ENCODE measurements at places on chromosomes 11 and 22.

- no peak overlapping the region for H3K4me3 ChIP-seq
- no peak overlapping the region for H3K27ac ChIP-seq
- DNase-seq: no peak
These were observed 68.9 kb downstream of the NECTIN1 start for GRCh38 chr11:119659971-119660723.

DNA sequence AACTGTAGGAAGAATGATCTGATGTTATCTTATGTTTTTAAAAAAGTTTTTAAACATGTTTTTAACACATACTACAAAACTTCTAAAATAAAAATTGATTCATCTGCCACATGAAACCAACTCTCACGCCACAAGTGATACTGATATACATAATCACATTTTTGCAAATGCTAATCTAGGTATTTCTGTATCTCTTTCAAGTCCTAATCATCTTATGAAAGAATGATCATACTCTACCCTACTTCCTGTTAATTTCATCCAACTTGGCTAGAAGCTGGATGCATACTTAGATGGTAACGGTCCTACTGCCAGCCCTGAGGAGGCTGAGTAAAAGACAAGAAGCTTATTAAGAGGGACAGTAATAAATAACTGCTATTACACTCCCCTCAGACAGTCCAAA is 19.2 kb downstream of the THAP12 start:
- H3K27ac ChIP-seq: no peak overlapping the region
- DNase-seq: no peak
- H3K4me3 ChIP-seq: no peak overlapping the region
- peaks cover 15% of the 10 kb centered on the region for H3K4me1 ChIP-seq
- H3K36me3 ChIP-seq: peaks cover 56% of the 10 kb centered on the region

- H3K27me3 ChIP-seq: no peaks in the 10 kb centered on the region
- H3K36me3 ChIP-seq: peaks cover 51% of the 10 kb centered on the region
- H3K4me3 ChIP-seq: no peak overlapping the region
- H3K27ac ChIP-seq: no peak overlapping the region
- no peak for DNase-seq
These were observed 26.6 kb downstream of the KCNQ1OT1 start for GRCh38 chr11:2673250-2673610.

DNA sequence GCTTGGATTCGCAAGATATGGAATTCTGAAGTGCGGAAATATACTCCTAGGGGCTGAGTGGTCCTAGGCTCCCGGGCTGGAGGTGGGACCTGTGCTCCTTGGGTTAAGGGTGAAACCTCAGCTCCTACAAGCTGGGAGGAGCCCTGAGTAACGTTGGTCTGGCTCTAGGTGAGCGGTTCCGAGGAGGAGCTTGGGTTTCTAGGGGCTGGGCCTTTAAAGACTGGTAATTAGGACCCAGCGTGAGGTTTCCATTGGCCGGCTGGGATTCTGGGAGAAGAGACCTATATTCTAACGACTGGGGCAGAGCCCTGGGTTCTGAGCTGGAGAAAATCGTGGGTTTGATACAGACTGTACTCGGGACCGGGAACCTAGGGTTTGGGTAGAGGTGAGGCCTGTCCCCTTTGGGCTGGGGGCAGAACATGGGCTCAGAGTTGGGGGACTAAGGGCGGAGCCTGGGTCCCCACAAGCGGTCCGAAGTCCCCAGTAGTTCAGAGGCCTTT is 882 bp upstream of the MAP4K2 start:
- peak overlapping the region; percentile 39 for H3K27ac ChIP-seq
- no peaks in the 10 kb centered on the region for H3K27me3 ChIP-seq
- peak overlapping the region; percentile 55 for H3K4me3 ChIP-seq
- peaks cover 62% of the 10 kb centered on the region for H3K4me1 ChIP-seq
- DNase-seq: no peak

DNA sequence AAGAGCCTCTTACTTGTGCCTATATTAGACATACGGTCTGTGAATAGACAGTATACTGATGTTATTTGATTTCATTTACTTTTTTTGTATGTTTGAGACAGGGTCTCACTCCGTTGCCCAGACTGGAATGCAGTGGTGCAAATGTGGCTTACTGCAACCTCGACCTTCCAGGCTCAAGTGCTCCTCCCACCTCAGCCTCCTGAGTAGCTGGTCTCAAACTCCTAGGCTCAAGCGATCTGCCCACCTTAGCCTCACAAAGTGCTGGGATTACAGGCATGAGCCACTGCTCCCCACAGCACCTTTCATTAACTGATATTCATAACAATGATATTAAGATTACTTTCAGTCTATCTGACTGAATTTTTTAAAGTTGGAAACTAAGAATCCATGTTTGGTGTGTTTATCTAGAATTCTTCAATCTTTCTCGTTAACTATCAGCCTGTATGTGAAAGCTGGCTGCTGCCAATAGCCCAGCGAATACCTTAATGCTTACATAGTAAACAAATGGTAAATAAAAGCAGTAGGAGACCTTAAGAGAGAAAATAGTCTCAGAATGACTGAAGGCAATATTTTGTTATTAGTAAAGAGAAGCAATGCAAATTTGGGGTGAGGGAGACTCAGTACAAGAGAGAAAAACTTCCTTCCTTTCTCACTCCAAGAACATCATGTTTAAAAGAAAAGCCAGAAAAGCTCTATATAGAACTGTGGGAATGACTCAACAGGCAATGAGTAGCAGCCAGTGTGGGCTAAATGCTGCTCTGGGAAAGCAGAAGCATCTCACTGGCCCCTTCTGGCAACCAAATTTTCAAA is 101.9 kb downstream of the MRTFA start:
- H3K4me1 ChIP-seq: peaks cover 27% of the 10 kb centered on the region
- no peaks in the 10 kb centered on the region for H3K36me3 ChIP-seq
- H3K4me3 ChIP-seq: no peak overlapping the region
- peak overlapping the region; percentile 58 for H3K27ac ChIP-seq
- peak; percentile 22 for DNase-seq

- no peak overlapping the region for H3K27ac ChIP-seq
- no peaks in the 10 kb centered on the region for H3K27me3 ChIP-seq
- no peak overlapping the region for H3K4me3 ChIP-seq
- no peaks in the 10 kb centered on the region for H3K36me3 ChIP-seq
- peaks cover 8% of the 10 kb centered on the region for H3K4me1 ChIP-seq
These were observed 90.3 kb downstream of the ZBTB16 start for GRCh38 chr11:114149689-114150407.

DNA sequence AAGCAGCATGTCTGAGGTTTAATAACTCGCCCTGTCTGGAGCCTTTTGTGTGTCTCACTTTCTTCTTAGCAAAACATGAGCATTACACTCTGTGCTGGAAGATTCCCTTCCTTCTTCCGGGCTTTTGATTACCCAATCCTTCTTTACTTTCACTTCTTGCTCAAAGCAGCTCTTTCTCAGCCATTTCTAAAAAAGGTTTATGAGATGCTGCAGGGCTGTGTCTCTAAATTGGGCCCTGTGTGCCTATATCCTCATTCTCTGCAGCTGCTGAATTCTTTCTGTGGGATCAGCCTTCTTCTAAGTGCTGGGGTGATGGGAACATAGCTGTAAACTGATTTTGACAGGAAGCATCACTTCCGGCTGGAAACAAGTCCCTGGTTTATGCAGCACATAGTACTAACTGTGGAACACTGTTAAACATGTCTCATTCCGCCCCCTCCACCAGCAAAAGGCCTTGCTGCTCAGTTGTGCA is 71.8 kb downstream of the PIWIL4 start:
- H3K36me3 ChIP-seq: no peaks in the 10 kb centered on the region
- no peak for DNase-seq
- H3K27ac ChIP-seq: no peak overlapping the region
- 0 out of 2 replicates have a peak overlapping the region, but pooled peaks have one; percentile 39 for H3K4me3 ChIP-seq
- peaks cover 34% of the 10 kb centered on the region for H3K4me1 ChIP-seq

- H3K27me3 ChIP-seq: no peaks in the 10 kb centered on the region
- H3K4me3 ChIP-seq: no peak overlapping the region
- peaks cover 21% of the 10 kb centered on the region for H3K4me1 ChIP-seq
These were observed 9.2 kb downstream of the MAPK8IP1 start for GRCh38 chr11:45894555-45895247.

GRCh38 chr11:2204361-2205213 is 33.0 kb upstream of the TH start:
- peaks cover 9% of the 10 kb centered on the region for H3K27me3 ChIP-seq
- no peaks in the 10 kb centered on the region for H3K36me3 ChIP-seq
- H3K27ac ChIP-seq: no peak overlapping the region
- no peak for DNase-seq

Data from K562 (cell line).